ENCODE measurements at places on chromosomes 11 and 22.

DNA sequence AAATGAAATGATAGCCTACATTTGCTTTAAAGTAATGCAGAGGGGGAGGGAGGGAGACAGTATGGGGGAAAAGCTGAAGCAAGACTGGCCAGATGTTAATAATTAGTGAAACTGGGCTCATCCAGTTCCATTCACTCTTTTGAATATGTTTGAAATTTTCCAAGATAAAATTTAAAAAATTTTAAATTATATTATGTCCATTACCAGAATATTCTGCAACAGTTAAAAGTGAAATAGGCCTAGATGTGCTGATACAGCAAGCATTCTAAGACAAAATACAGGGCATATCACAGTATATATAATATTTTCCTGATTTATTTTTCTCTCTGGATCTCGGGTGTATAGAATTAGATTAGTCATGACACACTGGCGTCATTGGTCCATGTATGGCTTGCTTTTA, 13.6 kb upstream of the ZNRF3 start:
- no peak for DNase-seq

- DNase-seq = no peak
These were observed 1.7 kb upstream of the SORL1 start for GRCh38 chr11:121450401-121450800.

- no peak for DNase-seq
These were observed 27.0 kb upstream of the SLC5A1 start for GRCh38 chr22:32016081-32016480.

- no peak for DNase-seq
These were observed 23.0 kb downstream of the ZNF280B start for GRCh38 chr22:22485524-22485923.

DNA sequence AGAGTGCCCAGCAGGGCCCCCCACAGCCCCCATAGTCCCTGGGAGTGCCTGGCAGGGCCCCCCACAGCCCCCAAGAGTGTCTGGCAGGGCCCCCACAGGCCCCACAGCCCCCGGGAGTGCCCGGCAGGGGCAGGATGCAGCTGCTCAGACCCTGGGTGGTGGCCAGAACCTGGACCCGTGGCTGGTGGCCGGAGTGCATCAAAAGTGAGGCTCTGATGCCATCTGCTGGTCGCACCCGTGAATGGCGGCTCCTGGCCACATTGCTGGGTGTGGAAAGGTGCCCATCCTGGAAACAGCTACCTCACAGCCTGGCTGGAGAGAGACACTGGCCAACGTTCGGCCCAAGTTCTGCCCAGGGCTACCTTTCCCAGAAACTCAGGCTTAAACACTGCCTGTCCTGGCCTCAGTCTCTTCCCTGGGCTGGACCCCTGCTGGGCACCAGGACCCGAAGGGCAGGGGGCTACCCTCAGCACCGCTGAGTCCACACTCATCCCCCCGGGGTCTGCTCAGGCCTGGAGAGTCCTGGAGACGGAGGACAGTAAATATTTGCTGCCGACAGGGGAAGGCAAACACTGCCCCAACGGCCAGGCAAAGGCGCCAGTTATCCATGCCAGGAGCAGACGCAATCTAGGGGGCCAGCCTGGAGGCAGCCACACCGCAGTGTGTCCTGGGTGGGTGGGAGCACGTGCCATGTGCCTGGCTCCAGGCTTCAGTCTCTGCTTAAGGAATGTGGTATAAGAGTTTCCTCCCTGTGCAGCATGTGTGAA, 4.4 kb downstream of the INS start:
- no peak for DNase-seq

- no peak for DNase-seq
These were observed 102.2 kb upstream of the NNMT start for GRCh38 chr11:114193730-114194679.

DNA sequence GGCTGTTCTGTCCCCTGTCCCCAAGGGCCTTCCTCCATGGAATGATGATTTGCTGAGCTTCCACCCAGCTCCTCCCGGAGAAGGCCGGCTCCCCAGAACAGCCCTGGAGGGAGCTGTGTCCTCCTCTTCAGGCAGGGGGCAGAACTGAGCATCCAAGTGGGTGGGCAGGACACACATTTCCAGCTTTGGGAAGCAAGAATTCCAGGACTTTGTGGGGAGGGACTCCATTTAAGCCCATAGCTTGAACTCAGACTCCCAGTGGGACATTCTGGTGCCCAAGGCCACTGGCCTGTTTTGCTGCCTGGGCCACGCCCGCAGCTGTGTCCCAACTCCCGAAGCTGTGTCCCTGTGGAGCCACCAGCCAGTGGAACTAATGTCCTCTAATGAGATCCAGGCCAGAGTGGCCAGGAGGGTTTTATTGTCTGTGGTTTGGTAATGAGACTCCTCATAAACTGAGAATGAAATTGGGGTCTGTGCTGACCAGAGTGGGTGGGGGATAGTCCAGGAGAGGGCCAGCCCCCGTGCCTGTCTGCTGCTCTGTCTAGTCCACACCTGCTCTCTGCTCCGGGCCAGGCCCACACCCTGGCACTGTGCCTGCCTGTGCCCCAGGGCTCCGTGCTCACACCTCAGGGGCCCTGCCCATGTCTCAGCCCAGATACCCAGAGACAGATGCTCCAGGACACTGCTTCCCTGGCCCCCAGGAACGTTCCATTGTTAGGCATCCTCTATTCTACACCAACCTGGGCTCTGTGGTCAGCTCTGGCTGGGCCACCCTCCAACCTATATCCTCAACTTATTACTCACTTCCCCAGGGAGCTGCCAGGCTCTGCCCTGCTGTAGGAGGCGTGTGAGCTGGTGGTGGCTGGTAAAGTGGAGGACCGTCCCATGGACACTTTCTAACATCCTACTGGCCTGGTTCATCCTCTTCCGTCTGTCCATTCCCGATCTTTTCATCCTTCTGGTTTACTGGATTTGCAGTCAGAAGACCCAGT, 7.6 kb downstream of the NECTIN1 start:
- DNase-seq = no peak

DNA sequence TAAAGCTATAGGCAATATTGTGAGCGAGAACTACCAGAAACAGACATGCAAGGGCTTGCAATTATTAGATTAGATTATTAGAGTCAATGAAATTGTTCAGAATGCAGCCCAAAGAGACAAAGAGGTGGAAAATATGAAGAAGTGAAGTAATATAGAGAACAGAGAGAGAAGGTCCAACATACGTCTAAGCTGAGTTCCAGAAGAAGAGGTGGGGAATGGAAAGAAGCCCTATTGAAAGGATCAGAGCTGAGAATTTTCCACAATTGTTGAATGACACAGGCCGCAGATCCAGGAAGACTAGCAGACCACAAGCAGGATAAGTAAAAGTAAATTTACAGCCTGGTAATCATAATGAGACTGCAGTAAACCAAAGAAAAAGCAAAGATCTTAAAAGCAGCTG, 93.2 kb downstream of the EXT2 start:
- no peak for DNase-seq

DNA sequence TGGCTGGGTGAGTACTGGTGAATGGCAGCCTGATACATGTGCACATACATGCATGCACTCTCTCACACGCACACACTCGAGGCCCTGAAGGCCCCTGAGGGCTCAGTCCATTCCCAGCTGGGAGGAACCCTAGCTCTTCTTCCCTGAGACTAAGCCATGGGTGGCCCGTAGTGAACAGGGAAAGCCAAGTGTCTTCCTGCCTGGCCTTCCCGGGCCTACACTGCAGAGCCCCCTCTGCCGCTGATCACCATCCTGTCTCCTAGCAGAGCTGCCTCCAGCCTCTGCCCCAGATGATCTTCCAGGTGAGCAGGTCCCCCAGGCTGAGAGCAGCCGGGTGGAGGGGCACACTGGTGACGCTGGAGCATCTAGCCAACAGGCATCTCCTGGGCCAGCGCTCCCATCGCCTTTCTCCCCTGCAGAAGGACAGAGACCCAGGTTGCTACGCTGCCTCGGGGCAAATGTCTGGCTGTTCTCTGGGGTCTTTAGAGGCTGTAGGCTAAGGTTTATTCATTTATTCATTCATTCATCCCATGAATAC, 57.3 kb downstream of the CD82 start:
- DNase-seq = no peak

DNA sequence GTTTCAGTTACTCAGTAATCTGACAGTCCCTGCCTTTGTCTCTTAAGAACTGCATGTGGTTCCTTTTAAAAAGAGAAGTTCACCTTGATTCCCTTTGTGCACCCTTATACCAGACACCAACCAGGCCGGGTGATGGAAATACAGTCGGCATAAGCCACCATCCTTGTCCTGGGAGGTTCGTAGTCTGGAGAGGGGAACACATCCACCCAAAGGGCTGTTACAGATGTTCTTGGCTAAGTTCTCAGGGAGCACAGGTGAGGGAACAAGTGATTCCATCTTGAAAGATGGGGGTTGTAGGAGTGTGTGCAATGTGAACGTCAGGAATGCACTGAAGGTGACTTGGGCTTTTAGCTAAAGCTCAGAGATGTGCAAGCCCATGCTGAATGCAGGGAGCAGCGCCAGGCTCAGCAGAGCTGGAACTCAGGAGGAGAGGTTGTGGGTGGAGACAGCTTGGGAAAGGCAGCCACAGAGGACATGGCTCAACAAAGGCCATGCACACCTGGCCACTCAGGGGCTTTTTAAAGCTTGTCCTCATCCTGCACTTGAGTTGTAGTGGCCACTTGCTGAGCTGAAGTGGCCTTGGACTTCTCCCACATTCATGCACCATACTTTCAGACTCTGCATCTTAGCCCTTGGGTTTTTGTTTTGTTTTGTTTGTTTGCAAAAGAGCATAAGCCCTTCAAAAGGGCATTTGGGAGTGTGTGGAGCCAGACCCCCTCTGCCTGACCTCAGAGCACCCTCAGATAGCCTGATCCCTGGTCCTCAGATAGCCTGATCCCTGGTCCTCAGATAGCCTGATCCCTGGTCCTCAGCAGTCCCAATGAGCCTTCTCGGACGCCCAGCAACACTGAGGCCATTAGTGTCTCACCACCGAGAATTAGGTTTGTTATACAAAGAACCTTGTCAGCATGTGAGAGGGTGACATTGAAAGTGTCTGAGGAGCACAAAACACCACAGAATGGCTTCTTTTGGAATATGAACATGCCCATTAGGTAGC, 12.7 kb upstream of the TMA7B start:
- no peak for DNase-seq

GRCh38 chr11:72624496-72625201, 49.6 kb downstream of the PDE2A start:
- no peak for DNase-seq

- DNase-seq = no peak
These were observed 98.2 kb upstream of the SLC6A5 start for GRCh38 chr11:20501252-20501651.

- DNase-seq = no peak
These were observed 18.2 kb upstream of the TBX1 start for GRCh38 chr22:19742160-19743066.

- peak; percentile 36 for DNase-seq
These were observed 33.8 kb downstream of the CAPN1 start for GRCh38 chr11:65215441-65216076.

- no peak for DNase-seq
These were observed 89.8 kb downstream of the DBX1 start for GRCh38 chr11:20070459-20070858.

GRCh38 chr11:78982473-78982872, 407.8 kb upstream of the NARS2 start:
- DNase-seq = no peak

- no peak for DNase-seq
These were observed 25.0 kb downstream of the CASP12 start for GRCh38 chr11:104873252-104873651.

DNA sequence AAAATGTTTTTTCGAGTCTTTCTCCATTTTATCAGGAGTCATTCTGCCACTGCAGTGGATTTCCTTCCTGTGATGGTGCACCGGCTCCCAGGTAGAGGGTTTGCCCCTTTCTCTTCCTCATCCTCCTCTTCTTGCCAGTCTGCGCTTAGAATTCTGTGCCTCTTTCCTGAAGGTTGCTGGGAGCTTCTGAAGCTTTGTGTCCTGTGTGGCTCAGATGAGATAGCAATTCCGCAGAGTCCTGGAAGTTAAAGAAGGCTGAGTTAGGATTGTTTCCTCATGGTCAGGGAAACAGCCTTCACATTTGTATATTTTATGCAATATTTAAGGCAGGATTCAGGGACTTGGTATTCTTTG, 264 bp downstream of the BCO2 start:
- DNase-seq = no peak

GRCh38 chr11:24496736-24497725, at the start of gene LUZP2:
TSS of gene LUZP2 (plus strand) at chr11:24497053.
- no peak for DNase-seq

- no peak for DNase-seq
These were observed 128.6 kb downstream of the WNT11 start for GRCh38 chr11:76077575-76078150.

GRCh38 chr22:18121506-18121905, 10.9 kb downstream of the TUBA8 start:
- no peak for DNase-seq

- DNase-seq = no peak
These were observed 877 bp downstream of the ALG9 start for GRCh38 chr11:111870522-111870885.

DNA sequence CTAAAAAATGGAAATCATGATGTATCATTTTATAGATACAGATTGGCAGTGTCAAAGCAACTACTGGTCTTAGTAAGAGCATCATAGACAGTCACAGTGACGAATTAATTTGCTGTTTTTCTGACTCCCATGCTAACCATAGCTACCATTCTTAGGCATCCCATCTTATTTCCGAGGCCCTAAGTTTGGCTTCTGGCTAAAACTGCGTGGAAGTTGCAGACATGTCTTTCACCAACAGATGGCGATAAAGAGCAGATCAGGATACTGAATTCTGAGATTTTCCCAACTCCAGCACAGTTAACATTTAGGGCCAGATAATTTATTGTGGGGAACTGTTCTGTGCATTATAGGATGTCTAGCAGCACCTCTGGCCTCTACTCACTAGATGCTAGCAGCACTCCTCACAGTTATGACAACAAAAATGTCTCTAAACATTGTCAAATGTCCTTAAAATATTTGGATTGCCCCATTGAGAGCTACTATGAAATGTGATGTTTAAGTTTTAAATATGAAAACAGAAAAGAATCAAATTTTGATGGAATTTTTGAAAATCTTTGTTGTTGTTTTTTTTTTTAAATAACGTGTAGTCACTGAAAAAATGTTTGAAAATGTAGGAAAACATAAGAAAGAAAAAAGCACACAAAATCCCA, 16.3 kb downstream of the OR2AG2 start:
- no peak for DNase-seq

DNA sequence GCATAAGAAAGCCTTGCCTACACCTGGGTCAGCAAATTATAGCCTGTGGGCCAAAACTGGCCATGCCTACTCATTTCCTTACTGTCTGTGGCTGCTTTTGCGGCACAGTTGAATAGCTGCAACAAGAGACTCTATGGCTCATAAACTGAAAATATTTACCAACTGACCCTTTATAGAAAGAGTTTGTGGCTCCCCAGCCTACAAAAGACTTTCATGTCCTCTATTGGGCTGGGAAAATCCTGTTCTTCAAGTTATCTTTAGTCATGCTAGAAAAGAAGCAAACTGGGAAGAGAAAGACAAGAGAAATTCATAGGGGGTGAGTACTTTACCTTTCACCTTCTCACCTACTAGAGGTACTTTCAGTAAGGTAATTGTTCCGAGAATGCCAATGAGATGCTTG, 175.1 kb downstream of the SWAP70 start:
- DNase-seq = no peak

All from stimulated activated CD4-positive, alpha-beta T cell treated with anti-CD3 and anti-CD28 coated beads, Interleukin-2, amount 100 ng/mL, for 4 hours (primary cell).